ENCODE measurements at places on chromosomes 3 and 15. TPM values are rescaled to one million over a fixed set of nuclear protein-coding genes. Genes with fewer than 3 reads are reported as not detected.

DNA sequence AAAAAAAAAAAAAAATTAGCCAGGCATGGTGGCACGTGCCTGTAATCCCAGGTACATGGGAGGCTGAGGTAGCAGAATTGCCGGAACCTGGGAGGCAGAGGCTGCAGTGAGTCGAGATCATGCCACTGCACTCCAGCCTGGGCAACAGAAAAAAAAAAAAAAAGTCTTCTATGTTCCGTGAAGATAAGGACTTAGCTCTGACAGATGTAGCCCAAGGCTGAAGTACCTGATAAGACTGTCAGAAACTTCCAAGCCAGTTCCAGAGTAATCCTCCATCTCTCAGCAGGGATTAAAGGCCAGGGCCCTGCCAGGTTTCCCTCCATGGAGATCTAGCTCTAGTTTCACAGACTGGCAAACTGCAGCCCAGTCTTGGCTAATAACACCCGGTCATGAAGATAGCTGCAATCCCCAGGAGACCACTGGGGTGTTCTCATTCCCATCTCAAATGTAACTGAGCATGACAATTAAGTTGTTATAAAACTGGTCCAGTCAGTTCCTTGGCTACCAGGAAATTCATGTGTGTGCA is 8.5 kb downstream of the CDCP1 start:
- DNase-seq: no peak

- no peak for DNase-seq
Measured at GRCh38 chr15:70680817-70681216, 82.5 kb downstream of the UACA start.

DNA sequence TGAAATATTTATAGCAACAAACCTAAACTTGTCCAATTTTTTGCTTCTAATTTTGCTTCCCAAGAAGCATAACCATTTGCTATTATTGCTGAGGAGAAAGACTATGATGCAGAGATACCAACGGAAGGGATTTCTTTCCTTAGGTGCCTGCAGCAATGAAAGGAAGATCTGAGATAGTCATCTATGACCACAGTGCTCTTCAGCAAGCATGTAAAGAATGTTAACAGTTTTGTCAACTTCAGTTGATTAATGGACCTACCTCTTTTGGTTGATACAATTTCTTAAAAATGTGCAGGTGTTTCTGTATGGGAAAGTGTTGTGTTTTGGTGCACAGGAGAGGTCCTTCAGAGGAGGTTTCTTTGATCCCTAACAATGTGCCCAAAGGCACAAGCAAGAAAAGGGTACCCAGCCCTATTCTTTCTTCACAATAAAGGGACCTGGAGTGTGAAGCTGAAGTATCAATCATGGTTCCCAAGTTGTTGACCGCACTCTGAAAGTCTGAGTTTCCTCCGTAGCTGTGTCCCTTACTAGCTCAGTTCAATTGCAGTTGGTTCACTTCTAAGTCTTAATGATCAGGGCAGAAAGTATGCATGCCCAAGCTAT is 307.7 kb upstream of the KCNH8 start:
- no peak for DNase-seq

DNA sequence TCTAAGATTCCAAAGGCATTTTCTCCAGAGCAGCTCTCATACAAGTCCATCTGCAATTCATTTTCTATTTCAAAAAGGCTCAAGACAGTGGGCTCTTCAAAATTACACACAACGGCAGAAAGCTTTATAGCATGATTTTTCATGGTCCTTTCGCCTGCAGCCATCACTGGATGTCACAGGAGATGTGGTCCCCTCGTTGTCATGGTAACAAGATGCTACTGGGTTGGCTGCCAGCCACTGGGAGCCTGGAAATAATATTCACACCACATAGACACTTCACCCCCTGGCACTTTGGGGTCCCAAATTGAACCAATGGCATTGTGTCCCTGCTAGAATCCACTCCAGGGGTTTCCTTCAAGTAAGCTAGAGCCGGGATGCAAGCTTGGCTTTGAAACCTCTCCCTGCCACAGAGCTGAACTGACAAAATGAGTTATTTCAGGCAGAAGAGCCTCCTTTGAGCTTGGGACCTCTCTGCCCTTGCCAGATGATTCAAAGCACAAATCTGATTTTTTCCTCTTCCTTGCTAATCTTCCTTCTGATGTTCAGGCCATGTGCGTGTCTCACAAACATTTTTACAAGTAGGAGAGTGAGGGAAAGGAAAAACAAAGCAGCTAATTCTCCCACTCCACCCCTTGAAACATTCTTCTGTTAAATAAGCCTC is 512.6 kb upstream of the ADAMTS9 start:
- no peak for DNase-seq

Gene LAMB2
- not detected for total RNA-seq

All from activated naive CD4-positive, alpha-beta T cell treated with anti-CD3 and anti-CD28 coated beads, Interleukin-2, amount 50 U/mL, for 72 hours (primary cell).